ENCODE measurements at places on chromosomes 1 and 21. TPM values are rescaled to one million over a fixed set of nuclear protein-coding genes. Genes with fewer than 3 reads are reported as not detected.

Gene THEMIS2
- 19.6 TPM for total RNA-seq

- no peak for DNase-seq
- H3K4me1 ChIP-seq, result no peaks in the 10 kb centered on the region
- peaks cover 9% of the 10 kb centered on the region for H3K27me3 ChIP-seq
- no peak overlapping the region for H3K27ac ChIP-seq
- no peak overlapping the region for H3K4me3 ChIP-seq
Measured at GRCh38 chr21:32070126-32070525, 197.3 kb downstream of the HUNK start.

Gene MSH4
- 0.22 TPM for total RNA-seq

- peaks cover 14% of the 10 kb centered on the region for H3K4me1 ChIP-seq
- no peaks in the 10 kb centered on the region for H3K27me3 ChIP-seq
- no peak overlapping the region for H3K27ac ChIP-seq
- no peaks in the 10 kb centered on the region for H3K36me3 ChIP-seq
Measured at GRCh38 chr1:204098683-204099082, 25.8 kb downstream of the SOX13 start.

GRCh38 chr1:221775206-221775605, 33.3 kb upstream of the DUSP10 start:
- H3K27ac ChIP-seq, result peak overlapping the region; percentile 94
- H3K27me3 ChIP-seq, result no peaks in the 10 kb centered on the region
- no peak for DNase-seq
- H3K4me1 ChIP-seq, result peaks cover 58% of the 10 kb centered on the region
- peaks cover 14% of the 10 kb centered on the region for H3K36me3 ChIP-seq

- no peak overlapping the region for H3K4me3 ChIP-seq
- no peaks in the 10 kb centered on the region for H3K27me3 ChIP-seq
- no peaks in the 10 kb centered on the region for H3K4me1 ChIP-seq
- no peaks in the 10 kb centered on the region for H3K36me3 ChIP-seq
- DNase-seq, result no peak
Measured at GRCh38 chr1:162328512-162328911, 48.1 kb downstream of the SPATA46 start.

DNA sequence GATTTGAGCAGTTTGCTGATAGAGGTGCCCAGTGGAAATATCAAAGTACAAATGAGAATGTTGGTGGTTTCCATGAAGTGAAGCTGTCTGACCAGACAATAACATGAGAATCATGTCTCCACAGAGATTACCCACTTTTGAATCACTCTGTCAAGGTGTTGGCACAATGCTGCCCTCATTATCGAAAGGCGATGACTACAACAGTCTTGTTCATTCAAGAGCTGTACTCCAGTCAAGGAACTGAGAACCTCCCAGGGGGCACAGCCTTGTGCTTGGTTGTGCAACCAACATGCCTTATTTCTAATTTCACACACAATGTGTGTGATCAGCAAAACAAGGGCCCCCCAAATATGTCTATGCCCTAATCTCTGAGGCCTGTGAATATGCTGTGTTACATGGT, 35.7 kb downstream of the ETS2 start:
- no peak overlapping the region for H3K27ac ChIP-seq
- no peak overlapping the region for H3K4me3 ChIP-seq
- H3K4me1 ChIP-seq, result peaks cover 1% of the 10 kb centered on the region

GRCh38 chr1:152972196-152972886, 1.9 kb downstream of the SPRR4 start:
- no peak for DNase-seq
- H3K27ac ChIP-seq, result no peak overlapping the region
- H3K4me1 ChIP-seq, result no peaks in the 10 kb centered on the region
- H3K36me3 ChIP-seq, result no peaks in the 10 kb centered on the region
- no peak overlapping the region for H3K4me3 ChIP-seq
- H3K27me3 ChIP-seq, result peaks cover 18% of the 10 kb centered on the region

DNA sequence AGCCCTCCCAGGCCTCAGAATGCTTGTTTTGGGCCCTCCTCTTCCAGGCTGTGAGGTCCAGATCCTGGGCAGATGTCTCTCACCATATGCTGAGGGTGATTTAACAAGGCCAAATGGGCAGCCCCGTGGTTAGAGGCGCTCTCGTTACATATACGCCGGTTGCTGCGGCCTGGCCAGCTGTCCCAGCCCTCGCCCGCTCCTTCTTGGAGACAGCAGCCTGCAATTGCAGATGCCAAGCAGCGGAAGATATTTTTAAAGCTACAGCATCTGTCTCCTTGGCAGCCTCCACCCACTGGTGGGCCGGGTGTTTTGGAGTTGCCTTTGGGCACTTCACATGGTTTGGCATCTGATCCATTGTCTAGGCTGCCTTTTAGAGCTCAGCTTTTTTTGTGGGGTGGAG, 178.8 kb upstream of the NFIA start:
- no peaks in the 10 kb centered on the region for H3K4me1 ChIP-seq
- H3K27me3 ChIP-seq, result no peaks in the 10 kb centered on the region
- H3K4me3 ChIP-seq, result no peak overlapping the region
- H3K36me3 ChIP-seq, result no peaks in the 10 kb centered on the region

Gene SAMSN1
- total RNA-seq, result 119 TPM

DNA sequence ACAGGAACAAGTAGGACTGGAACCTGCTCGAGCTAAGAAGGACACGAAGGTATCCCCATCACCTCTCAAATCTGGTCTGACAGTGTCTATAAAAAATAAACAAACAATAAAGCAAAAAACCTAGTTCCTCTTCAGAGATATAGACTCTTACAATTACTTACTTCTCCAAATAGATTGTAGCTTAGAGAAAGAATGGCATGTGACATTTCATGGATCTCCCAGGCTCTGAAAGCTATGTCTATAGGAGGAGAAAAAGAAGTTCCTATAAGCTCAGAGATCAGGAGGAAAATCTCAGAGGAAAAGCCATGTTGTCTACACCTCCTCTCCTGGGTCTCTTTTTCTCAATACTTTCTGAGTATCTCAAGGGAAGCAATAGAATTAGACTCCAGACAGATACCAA, 12.3 kb upstream of the OR10J5 start:
- no peak overlapping the region for H3K4me3 ChIP-seq
- DNase-seq, result no peak
- H3K4me1 ChIP-seq, result no peaks in the 10 kb centered on the region

Gene TMCO4
- 12.5 TPM for total RNA-seq

DNA sequence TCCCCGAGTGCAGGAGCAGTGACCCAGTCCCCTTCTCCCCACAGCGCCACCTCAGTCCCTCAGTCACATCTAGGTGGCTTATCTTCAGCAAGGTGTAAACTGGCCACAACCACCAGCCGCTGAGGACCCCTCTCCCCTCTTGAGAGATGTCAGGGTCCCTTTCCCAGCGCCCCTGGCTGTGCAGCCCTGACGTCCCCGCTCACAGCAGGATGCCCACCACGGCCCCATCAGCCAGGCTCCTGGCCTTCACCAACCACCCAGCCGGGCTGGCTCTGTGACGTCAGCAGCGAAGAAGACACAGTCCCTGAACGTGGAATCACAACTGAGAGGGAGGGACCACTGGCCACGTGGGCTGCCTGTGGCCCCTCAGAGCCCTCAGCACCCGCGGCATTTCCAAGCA, 249.4 kb downstream of the NPHP4 start:
- no peak overlapping the region for H3K4me3 ChIP-seq
- H3K36me3 ChIP-seq, result no peaks in the 10 kb centered on the region
- H3K27me3 ChIP-seq, result peaks cover 17% of the 10 kb centered on the region
- H3K27ac ChIP-seq, result no peak overlapping the region
- no peak for DNase-seq
- H3K4me1 ChIP-seq, result no peaks in the 10 kb centered on the region

GRCh38 chr1:31834501-31834900, 18.7 kb upstream of the SPOCD1 start:
- DNase-seq, result no peak
- no peak overlapping the region for H3K27ac ChIP-seq
- H3K36me3 ChIP-seq, result no peaks in the 10 kb centered on the region
- peaks cover 11% of the 10 kb centered on the region for H3K4me1 ChIP-seq

DNA sequence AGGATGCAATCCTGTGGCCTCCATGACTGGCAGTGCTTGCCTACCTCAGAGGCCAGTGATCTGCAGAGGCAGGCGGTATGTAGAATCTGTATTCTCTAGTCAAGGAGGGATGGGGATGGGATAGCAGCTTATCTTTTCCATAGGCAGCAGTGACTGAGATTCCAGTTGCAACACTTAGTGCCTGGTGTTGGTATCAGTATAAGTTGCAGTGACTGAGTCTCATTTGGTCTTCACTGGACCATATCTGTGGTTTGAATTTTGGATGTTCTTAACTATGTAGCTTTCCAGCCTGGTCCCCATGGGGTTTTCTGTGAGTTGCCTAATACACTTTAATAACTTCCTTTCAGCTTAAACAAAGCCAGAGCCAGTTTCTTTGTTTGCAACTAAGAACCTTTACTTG, 16.5 kb downstream of the DYRK1A start:
- H3K4me1 ChIP-seq, result peaks cover 76% of the 10 kb centered on the region
- no peak overlapping the region for H3K4me3 ChIP-seq
- H3K27me3 ChIP-seq, result no peaks in the 10 kb centered on the region
- H3K27ac ChIP-seq, result no peak overlapping the region
- DNase-seq, result no peak

All from activated naive CD8-positive, alpha-beta T cell treated with anti-CD3 and anti-CD28 coated beads for 36 hours (primary cell).